Skin of body (tissue), 3 donors: ENCODE measurements at places on chromosomes 1 and 21.
A peak's percentile ranks its signal among the peaks of the same experiment; 100 is the strongest.

DNA sequence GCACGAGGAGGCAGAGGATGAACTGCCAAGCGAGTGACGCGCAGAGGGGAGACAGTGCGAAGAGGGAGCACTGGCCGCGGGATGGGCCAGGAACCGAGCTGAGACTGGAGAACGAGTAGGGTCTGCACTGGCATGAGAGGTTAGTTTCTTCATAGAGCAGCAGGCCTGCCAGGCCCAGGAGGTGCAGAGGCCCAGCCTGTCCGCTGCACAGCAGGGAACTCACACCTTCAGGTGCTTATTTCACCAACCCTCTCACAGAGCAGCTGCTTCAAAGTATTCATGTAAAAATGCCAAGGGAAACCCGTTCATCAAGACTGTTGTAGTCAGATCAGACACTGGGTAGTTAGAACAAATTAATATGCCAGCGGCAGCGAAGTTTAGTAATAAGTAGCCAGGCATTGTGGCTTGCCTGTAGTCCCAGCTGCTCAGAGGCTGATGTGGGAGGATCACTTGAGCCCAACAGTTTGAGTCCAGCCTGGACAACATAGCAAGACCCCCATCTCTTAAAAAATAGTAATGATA is 144.5 kb downstream of the SLC45A1 start:
- DNase-seq: no peak

- peak; percentile 87 for DNase-seq
Observed at GRCh38 chr1:63799307-63799706, 25.5 kb downstream of the ROR1 start.

- peak; percentile 95 for DNase-seq
Observed at GRCh38 chr1:213987927-213988506, at the start of gene PROX1. Gene PROX1, plus strand, starts transcription at chr1:213987973. Its CDS starts 8,563 bp downstream, at chr1:213996536.

- peak; percentile 7 for DNase-seq
Observed at GRCh38 chr1:86774305-86775295, 70.2 kb downstream of the SH3GLB1 start.

- no peak for DNase-seq
Observed at GRCh38 chr1:83889707-83890106, 109.2 kb downstream of the TTLL7 start.

- no peak for DNase-seq
Observed at GRCh38 chr21:26368591-26369320, 198.2 kb upstream of the APP start.

DNA sequence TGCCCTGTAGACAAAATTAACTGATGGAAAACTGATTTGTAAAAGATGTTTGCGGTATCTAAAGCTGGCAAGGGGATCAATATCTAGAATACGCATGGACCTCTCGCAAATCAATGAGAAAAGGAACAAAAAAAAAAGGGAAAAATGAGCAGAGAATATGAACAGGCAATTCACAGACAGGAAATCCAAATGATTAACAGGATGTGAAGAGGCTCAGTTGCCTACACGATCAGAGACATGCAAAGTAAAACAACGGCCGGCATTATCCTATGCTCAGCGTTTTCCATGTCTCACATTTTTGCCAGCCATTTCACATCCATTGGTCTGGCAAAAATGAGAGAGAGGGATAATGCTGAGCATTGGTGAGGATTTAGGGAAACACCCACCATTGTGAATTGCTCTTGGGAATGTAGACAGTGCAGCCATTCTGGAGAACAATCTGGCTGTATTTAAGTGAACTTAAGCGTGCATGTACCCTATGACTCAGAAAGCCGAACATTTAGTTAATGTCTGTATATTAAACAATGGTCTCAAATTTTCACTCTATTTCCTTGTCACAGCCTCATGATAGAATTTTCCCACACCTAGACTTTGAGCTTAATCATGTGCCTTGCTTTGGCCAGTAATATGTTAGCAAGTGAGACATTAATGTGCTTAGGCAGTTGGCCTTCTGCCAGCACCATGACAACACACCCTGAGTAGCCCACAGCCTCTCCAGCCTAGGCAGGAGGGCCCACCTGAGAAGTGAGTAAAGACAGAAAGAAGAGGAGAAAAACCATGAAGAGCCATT is 61.0 kb upstream of the NBPF3 start:
- no peak for DNase-seq

GRCh38 chr1:222370913-222371675 is 176.8 kb downstream of the HHIPL2 start:
- no peak for DNase-seq

DNA sequence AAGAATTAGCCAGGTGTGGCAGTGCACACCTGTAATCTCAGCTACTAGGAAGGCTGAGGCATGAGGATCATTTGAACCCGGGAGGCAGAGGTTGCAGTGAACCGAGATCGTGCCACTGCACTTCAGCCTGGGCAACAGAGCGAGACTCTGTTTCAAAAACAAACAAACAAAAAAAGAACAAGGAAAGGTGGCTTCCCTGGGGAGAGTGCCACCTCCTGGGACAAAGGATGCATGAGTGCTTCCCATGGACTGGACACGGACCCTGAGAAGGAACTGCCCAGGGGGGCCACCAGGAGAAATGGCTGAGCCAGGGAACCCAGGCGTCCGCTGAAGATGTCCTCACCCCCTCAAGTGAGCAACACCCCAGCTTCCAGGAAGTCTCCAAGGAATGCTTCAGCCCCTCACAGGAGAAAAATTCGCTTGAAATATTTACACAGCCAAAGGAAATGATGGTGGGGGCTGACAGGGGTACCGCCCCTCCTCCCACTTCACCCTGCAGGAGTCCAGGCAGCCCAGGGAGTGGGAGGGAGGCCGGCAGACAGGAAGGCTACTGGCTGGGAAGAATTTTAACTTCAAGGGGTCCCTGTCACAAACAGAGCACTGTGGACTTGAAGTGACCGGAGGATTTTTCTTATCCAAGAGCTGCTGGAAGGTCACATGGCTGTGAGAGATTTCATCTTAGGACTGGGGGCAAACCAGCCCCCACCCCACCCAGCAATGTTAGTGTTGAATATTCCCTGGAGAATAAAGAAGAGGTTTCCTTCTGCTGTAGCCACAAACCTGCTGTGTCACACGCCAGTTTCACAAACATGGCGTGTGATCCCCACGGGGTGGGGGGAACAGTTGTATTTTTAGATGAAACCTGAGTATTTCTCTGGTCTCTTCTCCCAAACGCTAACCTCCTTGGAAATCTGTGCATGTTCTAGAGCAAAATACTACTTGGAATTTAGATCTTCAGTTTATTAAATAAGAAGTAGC is 90.8 kb upstream of the SLC25A33 start:
- no peak for DNase-seq

DNA sequence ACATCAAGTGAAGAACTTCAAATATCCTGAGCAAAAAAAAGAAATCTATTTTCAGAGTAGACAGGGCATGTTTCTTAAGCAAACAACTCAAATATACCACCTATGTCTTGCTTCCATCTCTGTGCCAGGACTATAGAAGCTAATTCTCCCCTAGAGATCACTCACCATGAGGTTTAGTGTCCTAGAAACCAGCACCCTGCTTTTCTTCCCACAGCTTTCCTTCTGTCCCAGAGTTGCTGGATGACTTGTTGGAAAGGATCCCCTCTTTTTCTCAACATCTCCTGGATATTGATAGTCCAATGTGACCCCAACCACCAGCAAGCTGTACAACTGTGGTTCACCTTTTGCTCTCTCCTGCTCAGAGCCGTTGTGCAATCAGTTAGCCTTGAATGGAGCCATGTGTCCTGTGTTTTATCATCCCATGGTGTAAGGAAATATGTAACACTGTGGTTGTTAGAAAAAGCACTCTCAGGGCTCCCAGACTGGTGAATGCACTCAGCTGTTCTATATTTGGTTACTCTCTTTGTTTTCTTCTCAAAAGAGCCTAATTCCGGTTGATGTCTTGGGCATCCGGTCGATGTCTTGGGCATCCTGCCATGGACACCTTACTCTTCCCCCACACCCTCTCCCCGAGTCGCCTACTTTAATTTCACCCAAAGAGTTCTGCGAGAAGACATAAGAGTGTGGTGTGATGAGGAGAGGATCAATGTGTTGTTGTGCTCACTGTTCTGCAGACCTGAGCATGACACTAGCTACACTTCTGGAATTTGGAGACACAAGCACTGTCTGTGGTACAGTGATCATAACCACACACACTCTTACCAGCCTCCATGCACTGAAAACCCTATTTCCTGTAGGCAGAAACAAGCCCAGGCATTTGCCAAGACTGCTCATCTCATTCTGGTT is 1.7 kb downstream of the TNFSF4 start:
- DNase-seq: no peak

- DNase-seq: no peak
Observed at GRCh38 chr21:31909153-31910073, 36.6 kb downstream of the HUNK start.

- DNase-seq: no peak
Observed at GRCh38 chr1:183687546-183688304, 34.6 kb upstream of the APOBEC4 start.

GRCh38 chr1:156366378-156367166 is 2.4 kb upstream of the RHBG start:
- DNase-seq: no peak

- DNase-seq: no peak
Observed at GRCh38 chr1:99763956-99764355, 2.5 kb downstream of the FRRS1 start.

DNA sequence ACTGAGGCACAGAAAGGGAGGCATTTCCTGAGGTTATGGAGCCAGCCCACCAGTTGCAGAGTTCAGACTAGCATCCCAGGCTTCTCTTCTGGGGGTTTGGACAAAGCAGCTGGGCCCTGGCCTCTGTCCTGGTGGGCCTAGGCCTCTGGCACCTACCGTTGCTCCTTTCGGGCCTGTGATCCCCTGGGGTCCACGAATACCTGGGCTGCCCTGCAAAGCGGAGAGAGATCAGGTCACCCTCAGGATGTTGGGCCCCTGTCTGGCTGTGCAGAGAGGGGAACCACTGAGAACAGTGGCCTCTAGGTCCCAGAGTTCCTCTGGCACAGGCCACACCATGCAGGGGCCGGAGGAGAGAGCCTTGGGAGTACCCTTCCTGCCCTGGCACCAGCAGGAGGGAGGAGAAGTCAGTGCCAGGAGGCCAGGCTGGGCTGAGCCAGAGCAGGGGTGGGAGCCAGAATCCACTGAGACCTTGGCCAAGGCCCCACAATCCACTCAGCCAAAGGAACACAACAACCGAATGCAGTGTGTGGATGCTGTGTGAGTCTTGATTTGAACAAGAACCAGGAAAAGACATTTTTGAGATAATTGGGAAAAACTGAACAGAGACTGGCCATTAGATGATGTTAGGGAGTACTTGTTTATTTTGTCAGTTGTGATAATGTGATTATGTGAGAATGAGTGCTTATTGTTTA is 8.9 kb downstream of the COL9A2 start:
- no peak for DNase-seq

- no peak for DNase-seq
Observed at GRCh38 chr1:236127045-236127444, 15.3 kb upstream of the GPR137B start.

- DNase-seq: no peak
Observed at GRCh38 chr1:157056269-157056668, 10.7 kb upstream of the ARHGEF11 start.

GRCh38 chr1:84861988-84862644 is 30.9 kb downstream of the LPAR3 start:
- no peak for DNase-seq

GRCh38 chr1:85316321-85316720 is 39.9 kb upstream of the BCL10 start:
- no peak for DNase-seq

DNA sequence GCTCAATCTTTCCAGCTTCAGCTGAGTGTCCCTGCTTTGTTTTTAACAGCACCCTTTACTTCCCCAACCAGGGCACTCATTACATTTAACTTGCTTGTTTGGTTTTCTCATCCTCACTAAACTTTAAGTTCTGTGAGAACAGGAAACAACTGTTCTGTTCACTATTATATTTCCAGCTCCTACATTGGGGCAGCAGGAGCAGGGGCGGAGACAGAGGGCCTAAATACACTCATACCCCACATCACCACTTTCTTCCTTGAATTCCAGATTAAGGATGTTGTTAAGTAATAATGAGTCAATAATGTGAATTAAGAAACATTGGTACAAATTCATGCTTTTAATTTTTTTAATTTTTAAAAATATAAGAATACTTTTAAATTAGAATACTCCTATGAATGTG is 6.0 kb downstream of the DRAM2 start:
- no peak for DNase-seq

- DNase-seq: peak; percentile 39
Observed at GRCh38 chr1:37556712-37557196, at the start of gene DNALI1. Gene DNALI1, plus strand, starts transcription at chr1:37556940. Its CDS starts 55 bp downstream, at chr1:37556995.

DNA sequence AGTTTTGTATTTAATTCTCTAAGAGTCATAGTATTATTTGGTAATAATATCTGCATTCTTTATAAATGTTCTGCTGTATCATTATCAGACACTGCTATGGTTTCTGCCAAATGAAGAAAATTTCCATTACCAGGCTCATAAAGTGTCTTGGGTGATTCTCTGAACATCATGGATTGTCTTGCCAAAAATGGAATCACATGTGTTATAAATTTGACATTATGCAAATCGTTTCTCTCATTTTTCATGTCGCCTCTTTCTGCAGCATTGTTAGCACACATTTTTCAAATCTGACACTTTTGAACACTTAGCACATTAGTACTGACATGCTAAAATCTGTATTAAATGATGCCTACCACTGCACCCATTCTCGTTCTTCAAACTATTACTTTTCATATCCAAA is 74.2 kb upstream of the NEK7 start:
- peak; percentile 67 for DNase-seq

DNA sequence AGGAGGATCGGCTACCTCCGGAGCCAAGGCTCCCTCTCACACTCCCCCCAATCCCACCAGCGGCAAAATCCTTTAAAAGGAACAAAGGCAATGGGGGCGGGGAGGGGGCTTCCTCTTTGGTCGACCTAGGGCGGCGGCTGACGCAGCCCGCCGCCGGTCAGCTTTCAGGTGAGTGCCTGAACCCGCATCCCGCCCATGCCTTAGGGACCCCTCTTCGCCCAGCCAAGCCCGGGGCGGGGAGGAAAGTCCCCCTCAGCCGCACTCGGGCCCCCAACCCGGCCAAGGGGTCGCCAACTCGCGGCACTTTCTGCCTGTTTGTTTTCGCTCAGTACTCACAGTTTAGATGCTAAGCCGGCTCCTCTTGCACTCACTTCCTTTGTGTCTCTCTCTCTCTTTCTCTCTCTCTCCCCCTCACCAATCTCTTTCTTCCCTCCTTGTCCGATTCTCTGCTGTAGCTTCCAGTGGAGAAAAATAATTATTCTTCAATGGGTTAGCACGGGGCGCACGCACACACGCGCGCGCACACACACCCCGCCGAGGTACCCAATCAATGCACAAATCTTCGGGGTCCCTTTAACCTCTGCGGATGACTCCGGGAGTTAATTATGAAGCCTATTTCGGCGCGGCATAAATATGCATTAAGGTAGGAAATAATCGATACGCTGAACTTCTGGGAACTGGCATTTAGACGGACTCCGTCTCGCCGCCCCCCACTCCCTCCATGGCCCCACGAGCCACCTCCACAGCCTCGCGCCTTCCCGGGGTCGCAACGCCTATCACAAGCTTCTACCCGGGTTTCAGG is at the start of gene BLACAT1:
BLACAT1 (minus strand) TSS at position 465 of the 802 bp plus-strand sequence.
- no peak for DNase-seq

GRCh38 chr1:156508955-156509234 is 8.3 kb upstream of the MEF2D start:
- no peak for DNase-seq

DNA sequence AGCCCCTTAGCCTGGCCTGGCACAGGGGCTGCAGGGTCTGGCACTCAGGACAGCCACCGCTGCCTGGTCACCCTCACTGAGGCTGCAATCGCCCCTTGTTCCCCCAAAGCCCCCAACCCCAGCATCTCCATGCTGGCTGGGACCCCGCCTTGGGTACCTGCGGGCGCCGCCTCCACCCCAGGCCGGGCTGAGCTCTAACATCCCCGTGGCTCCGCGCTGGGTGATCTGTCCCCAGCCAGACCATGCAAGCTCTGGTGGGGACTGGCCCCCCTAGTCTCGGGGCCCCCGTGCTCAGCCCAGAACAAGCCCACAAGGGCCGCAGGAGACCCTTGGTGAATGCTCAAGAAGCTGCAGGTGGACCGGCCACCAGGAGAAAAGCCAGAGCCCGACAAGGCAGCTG is 62.4 kb downstream of the MEGF6 start:
- no peak for DNase-seq
